ENCODE measurements at places on chromosomes 2 and 18.
A peak's percentile ranks its signal among the peaks of the same experiment; 100 is the strongest.

DNA sequence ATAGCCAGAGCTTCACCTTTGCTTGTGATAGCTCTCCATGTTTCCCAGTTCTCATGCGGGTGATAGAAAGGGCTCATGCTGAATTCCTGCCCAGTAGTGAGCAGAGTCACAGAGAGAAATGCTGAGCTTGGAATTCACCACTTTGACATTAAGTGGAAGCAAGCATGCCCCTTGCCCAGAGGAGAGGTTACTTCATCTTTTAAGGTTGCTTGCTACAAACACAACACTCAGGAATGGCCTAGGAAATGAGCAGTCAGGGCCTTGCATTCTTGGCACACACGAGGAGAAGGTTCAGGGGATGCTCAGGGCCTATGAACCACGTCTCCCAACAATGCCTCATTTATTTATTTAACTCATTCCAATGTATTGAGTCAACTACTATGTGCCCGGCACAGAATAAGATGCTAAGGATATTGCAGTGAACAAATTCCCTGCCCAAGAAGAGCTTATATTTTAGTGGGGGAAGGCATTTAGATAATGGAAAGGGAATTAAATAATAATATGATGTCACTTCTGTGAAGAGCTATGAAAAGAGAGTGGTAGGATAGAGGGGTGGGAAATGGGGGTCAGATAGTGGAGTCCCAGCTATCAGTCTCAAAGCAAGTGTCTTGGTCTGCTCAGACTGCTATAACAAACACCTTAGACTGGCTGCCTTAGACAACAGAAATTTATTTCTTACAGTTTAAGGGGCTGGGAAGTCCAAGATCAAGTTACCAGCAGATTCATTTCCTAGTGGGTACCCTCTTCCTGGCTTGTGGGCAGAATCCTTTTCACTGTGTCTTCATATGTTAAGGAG lies 42.1 kb downstream of the DDX18 start:
- DNase-seq: peak; percentile 86

GRCh38 chr2:205189301-205189700 lies 493.0 kb upstream of the NRP2 start:
- DNase-seq: no peak

GRCh38 chr2:235992024-235992423 lies 176.2 kb downstream of the GBX2 start:
- DNase-seq: no peak

DNA sequence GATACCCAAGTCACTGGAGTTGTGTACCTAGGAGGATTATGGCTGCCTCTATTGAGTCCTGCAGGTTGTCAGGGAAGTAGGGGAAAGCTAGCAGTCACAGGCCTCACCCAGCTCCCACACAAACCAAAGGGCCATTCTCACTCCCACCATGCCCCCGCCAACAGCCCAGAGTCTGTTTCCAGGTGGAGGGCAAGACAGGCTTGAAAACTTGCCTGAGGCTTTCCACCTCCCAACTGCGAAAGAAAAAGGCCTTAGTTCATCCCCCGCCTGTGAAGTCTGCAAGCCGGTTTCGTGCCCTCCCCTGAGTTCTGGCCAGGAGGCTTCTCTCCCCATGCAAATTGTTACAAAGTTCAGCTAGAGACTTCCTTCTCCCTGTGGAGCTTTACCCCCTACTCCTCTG lies 270.3 kb downstream of the TXNL1 start:
- DNase-seq: no peak

GRCh38 chr2:20603791-20604190 lies 47.1 kb downstream of the HS1BP3 start:
- no peak for DNase-seq

- DNase-seq: no peak
Observed at GRCh38 chr2:108409768-108410167, 32.0 kb downstream of the SULT1C4 start.

DNA sequence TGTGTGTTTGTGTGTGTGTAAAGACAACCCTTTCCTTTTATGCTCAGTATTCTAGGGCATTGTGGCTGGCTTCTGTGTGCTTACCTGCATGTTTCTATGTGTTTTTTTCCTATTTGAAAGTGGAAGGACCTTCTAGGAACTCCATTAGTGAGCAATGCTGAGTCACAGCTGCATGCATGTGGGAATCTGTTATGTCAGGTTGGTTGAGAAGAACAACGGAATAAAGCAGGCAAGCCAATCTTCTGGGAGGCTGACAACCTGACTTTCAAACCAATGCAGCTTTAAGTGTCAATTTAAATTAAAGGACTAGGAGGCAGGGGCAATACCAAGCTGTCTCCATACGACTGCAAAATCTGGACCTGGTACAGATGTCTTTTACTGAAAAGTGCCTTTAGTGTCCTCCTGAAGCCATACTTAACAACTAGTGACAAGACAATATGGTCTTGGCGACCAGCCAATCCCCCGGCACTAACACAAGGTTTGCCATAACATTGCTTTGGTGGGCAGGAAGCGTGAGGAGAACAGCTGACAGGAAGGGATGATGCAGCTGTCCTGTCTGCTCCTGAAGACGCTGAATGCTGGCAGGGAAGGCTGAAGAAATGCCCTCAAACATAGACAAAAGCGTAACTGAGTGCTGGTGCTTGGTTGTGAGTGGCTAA lies 514.7 kb upstream of the CDH7 start:
- no peak for DNase-seq

DNA sequence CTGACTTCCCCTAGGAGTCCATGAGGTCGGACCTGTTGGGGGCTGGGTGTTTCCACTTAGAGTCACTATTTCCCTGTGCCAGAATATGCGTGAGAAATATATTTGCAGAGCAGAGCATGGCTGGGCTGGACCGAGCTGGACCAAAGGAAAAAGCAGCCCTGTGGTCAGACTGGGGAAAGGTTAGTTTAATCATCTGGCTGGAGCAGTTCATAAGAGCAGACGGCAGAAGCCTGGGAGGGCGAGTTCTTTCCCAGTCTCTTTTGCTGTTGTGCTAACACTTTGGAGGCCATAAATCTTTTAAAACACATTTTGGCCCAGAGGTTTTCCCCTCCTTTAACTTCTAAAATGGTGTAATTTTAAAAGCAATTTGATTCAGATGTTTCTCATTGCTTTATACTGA lies 66.5 kb downstream of the GLI2 start:
- DNase-seq: no peak

- no peak for DNase-seq
Observed at GRCh38 chr2:217360781-217361482, 501.1 kb upstream of the TNP1 start.

DNA sequence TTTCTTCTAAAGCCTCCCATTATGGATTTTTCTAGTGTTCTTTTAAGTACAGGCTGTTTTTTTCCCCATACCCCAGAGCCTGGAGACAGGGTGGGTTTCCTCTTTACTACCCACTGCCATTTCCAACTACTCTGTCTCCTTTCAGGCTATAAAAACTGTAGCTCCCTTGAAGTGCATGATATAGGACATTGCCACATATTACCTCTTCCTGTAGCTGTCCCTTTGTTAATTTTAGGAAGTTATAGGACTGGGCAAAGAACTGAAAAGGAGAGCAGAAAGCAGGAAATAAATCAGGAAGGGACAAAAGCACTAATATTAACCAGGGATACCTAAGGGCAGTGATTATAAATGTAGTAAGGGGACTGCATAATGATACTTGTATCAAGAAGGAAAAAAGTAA lies 54.1 kb downstream of the VIL1 start:
- DNase-seq: no peak

GRCh38 chr2:121721926-121722325 lies 14.7 kb downstream of the NIFK start:
- DNase-seq: no peak

- DNase-seq: no peak
Observed at GRCh38 chr2:28461056-28461455, 34.8 kb upstream of the PLB1 start.

GRCh38 chr2:24517247-24517646 lies 26.2 kb downstream of the NCOA1 start:
- no peak for DNase-seq

DNA sequence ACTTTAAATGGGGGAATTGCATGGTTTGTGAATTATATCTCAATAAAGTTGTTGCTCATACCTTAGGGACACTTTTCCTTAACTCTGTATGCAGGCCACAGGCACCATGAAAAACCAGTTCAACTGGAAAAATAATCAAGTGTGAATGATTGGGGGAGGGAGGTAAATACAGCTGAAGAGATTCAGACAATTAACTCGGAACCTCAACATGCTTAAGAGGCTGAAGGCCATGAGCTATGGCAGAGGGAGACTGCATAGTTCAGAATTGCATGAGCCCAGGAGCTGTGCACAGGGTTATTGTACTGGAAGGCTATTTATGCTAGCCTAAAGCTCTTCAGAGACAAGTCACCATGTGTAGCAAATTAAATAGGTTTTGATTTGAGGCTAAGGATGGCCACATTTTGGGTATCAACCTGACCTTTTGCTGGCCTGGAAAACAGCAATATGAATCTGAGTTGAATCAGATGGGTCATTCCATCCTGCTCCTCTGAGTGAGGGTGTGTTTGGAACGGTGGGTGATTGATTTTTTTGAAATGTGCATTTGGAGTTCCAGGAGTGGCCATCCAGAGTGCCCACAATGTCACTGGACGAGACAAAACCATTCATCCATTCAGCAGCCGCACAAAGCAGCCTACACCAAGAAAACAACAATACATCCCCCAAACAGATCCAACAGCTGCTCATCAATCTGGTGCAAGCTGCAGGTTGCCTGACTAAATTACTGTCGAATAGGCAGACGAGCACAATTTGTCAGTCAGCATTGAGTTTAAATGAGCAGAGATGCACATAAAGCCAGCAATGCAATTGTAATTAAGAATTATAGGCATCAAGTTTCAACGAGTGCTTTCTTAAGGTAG lies 42.5 kb downstream of the HRH4 start:
- DNase-seq: no peak

- no peak for DNase-seq
Observed at GRCh38 chr2:57862153-57862552, 184.5 kb upstream of the VRK2 start.

GRCh38 chr2:6067089-6067488 lies 374.9 kb downstream of the SOX11 start:
- no peak for DNase-seq

- no peak for DNase-seq
Observed at GRCh38 chr2:105750735-105751134, 6.0 kb downstream of the NCK2 start.

- DNase-seq: no peak
Observed at GRCh38 chr2:1609040-1609439, 135.3 kb downstream of the PXDN start.

DNA sequence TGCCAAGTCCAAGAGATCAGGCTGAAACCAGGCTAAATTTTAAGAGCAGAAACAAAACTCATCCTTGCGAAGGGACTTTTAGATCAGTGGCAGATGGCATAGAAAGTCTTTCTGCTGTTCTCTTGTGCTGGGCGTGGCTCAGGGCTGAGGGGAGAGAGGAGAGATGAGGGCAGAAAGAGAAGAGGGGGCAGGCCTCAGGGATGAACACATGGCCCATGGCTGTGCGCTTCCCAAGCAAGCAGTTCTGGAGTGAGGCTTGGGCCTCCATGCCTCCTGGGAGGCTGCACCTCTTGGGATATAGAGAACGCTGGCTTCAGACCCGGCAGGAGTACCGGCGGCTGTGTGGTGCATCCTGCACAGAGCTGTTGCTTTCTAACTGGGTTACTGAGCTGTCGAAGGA lies 41.0 kb downstream of the HPCAL1 start:
- no peak for DNase-seq

GRCh38 chr2:65128297-65129190 lies 1.4 kb downstream of the RAB1A start:
- no peak for DNase-seq

Measured in SW 1271 (cell line).